ENCODE measurements at places on chromosomes 2 and 18. TPM values are rescaled to one million over a fixed set of nuclear protein-coding genes. Genes with fewer than 3 reads are reported as not detected.

GRCh38 chr2:82165377-82165776 lies 1860.8 kb upstream of the LRRTM1 start:
- DNase-seq, result no peak

GRCh38 chr18:49846718-49847470 lies 33.6 kb upstream of the ACAA2 start:
- DNase-seq, result no peak

DNA sequence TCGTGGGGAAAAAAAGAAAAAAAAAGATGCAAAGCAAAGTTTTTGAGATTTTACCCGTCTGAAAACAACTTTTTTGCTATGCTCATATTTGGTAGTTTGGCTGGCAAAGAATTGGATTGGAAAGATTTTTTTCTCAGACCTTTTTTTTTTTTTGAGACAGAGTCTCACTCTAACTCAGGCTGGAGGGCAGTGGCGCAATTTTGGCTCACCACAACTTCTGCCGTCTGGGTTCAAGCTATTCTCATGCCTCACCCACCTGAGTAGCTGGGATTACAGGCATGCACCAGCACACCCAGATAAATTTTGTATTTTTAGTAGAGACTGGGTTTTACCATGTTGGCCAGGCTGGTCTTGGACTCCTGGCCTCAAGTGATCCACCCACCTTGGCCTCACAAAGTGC lies 56.3 kb upstream of the TANC1 start:
- no peak for DNase-seq

- DNase-seq, result no peak
Measured at GRCh38 chr2:187500585-187501359, 52.7 kb upstream of the CALCRL start.

GRCh38 chr2:27716301-27717069 lies 52.8 kb downstream of the SLC4A1AP start:
- DNase-seq, result no peak

The CHST10 gene
- 1.7 TPM for total RNA-seq

The MSGN1 gene
- total RNA-seq, result not detected

GRCh38 chr2:150147889-150148683 lies 339.4 kb downstream of the RND3 start:
- no peak for DNase-seq

- no peak for DNase-seq
Measured at GRCh38 chr2:205776139-205776538, 93.8 kb downstream of the NRP2 start.

DNA sequence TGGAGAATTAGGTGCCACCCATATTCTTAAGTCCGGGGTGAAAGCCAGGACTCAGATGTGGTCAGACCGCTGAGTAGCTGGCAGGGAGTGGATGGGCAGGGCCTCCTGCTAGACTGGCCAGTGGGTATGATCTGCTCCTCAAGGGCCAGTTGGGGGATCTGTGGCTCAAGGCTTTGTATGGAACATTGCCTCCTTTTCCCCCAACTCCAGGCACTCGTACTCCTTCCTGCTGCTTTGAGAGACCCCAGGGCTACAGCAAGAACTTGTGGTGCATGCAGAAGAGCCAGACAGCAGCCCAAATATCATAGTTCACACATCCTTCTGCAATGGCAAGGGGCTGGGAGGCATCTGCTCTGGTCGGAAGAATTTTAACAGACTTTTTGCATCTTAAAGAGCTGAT lies 61.7 kb downstream of the PDCL3 start:
- DNase-seq, result no peak

- DNase-seq, result no peak
Measured at GRCh38 chr2:64681479-64681967, 27.8 kb upstream of the SERTAD2 start.

DNA sequence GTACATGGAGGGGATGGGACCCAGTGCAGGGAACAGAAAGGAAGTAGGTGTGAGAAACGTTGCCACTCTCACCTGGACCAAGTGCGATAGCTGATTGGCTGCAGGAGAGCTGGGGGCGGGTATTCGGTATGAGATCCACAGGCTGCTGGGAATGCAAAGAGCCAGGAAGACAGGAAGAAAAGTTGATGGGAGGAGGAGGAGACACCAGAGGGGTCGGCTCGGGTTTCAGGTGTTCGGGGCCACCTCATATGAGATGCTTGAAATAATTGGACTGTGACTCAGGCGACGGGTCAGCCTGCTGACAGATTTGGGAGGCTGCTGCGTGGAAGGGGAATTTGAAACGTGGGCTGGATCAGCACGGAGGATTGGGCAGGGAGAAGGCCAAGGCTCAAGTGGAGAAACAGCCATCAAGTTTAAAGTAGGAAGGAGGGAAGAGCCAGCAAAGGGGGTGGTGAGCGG lies 65.1 kb downstream of the MRPS9 start:
- DNase-seq, result no peak

DNA sequence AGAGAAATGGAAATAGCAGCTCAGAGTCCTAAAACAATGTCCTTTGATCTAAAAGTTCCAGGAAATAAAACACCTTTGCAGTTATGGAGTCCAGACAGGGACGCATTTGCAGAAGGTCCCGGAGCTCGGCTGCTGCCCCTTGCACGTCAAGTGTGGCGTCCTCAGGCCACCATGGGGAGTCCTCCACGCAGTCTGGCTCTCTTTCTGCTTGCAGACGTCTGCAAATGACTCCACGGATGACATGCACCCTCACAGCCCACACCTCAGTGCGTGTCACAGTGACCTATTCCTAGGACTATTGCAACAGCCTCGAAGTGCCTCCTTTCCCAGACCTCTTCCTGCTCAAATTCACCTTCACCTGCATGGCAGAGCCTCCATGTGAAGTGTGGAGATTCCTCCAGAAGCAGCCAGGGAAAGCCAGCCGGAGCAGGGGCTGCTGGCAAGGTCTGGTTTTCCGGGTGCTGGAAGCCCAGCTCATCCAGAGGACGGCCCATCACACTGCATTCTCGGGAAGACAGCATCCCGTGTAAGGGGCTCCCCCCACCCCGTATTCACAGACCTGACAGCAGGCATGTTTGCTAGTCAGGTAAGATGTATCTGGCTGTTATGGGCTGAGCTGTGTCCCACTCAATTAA lies 137.7 kb downstream of the ASB1 start:
- DNase-seq, result no peak

- DNase-seq, result no peak
Measured at GRCh38 chr18:25563816-25564683, 212.1 kb upstream of the ZNF521 start.
